ENCODE measurements at places on chromosomes 6 and 20.
A peak's percentile ranks its signal among the peaks of the same experiment; 100 is the strongest.

- DNase-seq: no peak
Observed at GRCh38 chr6:56845032-56845431, 109.9 kb upstream of the BEND6 start.

DNA sequence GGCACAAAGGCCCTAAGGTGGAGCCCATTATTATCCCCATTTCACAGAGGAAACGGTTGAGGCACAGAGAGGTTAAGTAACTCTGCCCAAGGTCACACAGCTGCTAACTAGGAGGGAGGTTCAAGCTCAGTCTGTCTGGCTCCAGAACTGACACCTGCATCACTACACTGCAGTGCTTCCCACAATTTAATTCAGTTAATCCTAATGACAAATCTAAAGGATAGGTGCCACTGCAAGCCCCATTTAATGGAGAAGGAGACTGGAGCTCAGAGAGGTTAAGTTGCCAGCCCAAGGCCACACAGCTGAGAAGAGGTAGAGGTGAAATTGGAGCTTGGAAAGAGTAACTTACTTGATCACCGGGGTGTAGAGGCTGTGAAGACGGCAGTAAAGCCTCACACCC, 148.8 kb downstream of the PREX1 start:
- DNase-seq: no peak

GRCh38 chr20:57407541-57407956, 16.4 kb downstream of the RBM38 start:
- DNase-seq: no peak

DNA sequence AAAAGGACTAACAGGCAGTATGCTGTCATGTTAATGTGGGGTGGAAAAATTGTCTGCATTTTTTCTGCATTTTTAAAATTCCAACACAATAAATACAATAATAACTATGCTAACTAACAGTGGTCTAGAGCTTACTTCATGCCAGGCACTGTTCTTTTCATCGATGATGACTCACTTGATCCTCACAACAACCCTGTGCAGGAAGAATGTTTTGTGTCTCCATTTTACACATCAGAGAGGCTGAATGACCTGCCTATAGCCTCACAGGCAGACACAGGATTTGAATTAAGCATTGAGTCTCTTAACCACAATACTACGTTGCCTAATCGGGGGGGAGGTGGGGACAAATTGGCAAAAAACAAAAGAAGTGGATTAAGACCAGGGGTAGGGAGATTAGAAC, 26.9 kb upstream of the FANCE start:
- peak; percentile 13 for DNase-seq

DNA sequence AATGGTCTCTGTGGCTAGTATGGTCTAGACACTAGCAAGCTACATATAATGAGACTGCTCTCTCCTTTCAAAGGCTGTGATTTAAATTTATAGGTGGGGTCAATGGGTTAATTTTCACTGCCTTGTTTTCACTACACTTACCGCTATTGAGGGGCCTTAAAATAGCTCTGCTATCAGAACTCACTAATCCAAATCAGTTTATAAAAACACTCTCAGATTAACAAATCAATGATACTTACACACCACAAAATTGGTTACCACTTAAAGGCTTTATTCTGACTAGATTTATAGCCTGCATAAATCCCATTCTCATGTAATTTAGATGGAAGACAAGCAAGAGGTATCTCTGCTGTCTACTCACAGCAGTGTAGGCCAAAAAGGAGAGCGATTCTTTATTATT, 313.0 kb upstream of the AGPAT4 start:
- no peak for DNase-seq

GRCh38 chr6:109007521-109007920, 87.1 kb downstream of the SESN1 start:
- DNase-seq: no peak

DNA sequence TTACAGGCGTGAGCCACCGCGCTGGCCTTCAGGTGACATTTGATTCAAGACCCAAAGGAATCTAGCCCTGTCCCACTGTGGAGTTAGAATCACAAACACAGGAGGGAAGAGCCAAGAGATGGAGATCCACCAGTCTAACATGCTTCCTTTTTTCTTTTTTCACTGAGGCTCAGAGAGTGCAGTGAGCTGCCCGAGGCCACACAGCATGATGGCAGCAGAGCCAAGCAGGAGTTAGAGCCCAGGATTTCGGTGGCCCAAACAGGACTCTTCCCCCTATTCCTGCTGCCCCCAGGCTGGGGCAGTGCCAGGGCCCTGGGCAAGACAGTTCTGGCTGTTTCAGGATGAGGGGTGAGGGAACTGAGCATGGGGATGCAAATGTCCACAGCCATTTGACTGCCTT, 8.1 kb upstream of the SPDEF start:
- no peak for DNase-seq

DNA sequence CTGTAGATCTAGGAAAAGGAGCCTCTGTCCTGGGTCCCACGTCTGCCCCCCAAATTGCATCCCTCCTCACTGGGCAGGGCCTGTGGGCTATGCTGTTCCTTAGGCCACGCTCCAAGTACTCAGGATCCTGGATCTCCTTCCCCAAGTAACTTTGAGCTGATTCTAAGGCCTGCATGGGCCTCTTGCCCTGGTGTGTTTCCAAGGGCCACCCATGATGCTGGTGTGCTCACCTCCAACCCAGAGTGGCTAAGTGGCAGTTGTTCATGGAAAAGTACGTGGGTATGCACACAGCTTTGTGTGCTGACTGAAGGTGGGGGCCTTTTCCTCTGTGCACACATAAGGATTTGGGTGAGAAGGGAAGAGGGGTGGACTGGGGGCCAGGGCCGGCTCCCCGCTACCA, 5.3 kb downstream of the GMPR start:
- DNase-seq: no peak

- no peak for DNase-seq
Observed at GRCh38 chr6:156450421-156450820, 326.8 kb upstream of the ARID1B start.

- DNase-seq: no peak
Observed at GRCh38 chr20:63642527-63643247, 10.5 kb downstream of the STMN3 start.

DNA sequence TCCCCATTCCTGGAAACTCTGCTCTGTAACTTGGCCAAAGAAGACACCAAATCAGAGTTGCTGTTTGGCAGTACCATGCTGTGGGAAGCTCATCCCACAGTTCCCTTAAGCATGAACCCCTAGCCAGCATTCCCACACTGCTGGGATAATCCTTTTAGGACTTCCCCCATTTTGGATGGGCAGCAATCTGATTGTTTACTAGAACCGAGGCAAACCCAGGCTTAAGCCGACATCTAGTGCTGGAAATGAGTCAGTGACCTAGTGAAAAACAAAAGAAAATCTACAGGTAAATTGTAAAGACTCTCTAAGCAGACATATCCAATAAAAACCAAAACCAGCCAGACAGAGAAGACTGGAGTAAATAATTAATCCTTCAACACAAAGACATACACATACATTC, 5.2 kb downstream of the DNAH8 start:
- DNase-seq: no peak

DNA sequence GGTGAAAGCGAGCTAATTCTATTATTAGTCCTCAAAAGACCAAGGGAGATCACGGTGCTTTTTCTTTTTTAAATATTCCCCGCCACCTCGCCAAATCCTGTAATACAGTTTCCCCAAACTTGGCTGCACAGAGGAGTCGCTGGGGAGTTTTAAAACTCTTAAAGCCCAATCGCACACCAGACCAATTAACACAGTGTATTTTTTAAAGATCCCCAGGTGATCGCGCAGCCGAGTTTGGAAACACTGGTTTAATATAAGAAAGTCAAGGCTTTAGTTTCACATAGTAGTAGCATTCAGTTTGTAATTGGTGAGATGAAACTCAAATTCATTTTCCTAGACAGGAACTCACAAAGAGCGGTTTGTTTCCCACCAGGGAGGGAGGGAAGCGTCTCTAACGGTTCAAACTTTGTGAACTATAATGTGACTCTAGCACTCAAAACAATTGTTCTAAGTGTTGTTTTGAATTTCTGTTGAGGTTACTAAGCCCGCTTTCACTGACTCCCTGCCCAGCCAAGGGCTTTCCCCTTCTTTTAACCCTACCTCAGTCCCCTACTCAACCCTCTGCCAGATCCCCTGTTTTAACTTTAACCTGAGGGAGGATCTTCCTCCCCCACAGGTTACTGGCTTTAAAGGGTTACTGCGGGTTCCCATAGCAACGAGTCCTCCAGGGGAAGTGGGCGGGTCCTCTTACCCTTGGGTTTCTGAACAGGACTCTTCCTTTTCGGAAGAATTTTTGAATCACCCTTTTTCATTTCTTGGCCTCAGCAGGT, 25.7 kb upstream of the BTBD3 start:
- peak; percentile 66 for DNase-seq

DNA sequence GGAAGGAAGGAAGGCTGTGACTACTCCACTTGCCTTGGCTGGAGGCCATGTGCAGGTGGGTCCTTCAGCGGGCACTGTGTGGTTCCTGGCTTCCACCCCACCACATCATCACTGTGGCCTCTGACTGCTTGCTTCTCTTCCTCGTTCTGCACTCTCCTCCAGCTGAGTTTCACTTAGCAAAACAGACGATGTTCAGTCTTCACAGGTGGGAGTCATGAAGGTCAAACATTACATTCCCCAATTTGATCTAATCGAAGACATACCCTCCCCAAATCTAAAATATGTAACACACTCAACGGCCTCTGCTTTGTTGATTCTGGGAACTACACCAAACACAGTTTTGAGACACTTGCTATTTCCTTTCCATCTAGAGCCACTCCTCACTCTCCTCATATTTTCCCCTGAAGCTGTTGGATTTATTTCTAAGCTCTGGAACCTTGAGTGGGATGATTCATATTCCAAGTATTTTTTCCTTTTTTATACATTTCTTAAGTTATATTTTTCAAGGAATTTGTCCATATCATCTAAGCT, 132.5 kb upstream of the FOXA2 start:
- no peak for DNase-seq

DNA sequence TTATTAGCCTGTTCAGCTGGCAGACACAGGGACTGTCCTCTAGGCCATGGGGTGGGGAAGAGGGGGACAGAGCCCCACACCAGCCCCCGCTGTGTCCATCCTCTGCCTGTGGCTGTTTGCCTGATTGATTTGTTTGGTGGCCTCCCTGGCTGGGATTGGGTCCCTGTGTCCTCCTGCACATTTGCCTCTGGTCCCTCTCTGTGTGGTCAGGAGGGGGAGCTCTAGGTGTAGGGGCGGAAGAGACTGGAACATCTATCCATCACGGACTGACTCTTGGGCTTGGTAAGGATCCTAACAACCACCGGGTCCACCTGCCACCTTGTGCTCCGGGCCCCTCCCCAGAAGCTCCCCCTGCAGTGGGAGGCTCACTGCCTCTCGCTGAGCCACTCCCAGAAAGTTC, 38.4 kb upstream of the CCDC167 start:
- DNase-seq: no peak

- DNase-seq: no peak
Observed at GRCh38 chr6:2715737-2716136, 35.0 kb downstream of the MYLK4 start.

DNA sequence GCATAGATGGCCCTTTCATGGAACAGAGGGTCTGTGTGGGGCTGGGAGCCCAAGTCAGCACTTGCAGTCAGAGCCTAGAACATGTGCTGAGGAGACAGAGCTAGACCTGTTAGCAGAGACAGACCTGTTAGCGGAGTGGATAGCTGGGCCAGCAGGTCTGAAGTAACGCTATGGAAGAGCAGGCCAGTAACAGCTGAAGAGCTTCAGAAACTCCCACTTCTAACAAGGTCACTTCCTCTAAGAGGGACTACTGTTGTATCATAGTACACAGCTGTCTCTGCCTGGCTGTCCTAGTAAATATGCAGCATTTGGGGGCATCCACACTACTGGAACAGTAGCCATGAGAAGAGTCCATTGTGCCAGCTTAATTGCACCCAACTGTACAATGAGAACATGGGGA, 41.2 kb upstream of the POLR1H start:
- no peak for DNase-seq

- no peak for DNase-seq
Observed at GRCh38 chr6:33160728-33161344, 31.4 kb downstream of the COL11A2 start.

DNA sequence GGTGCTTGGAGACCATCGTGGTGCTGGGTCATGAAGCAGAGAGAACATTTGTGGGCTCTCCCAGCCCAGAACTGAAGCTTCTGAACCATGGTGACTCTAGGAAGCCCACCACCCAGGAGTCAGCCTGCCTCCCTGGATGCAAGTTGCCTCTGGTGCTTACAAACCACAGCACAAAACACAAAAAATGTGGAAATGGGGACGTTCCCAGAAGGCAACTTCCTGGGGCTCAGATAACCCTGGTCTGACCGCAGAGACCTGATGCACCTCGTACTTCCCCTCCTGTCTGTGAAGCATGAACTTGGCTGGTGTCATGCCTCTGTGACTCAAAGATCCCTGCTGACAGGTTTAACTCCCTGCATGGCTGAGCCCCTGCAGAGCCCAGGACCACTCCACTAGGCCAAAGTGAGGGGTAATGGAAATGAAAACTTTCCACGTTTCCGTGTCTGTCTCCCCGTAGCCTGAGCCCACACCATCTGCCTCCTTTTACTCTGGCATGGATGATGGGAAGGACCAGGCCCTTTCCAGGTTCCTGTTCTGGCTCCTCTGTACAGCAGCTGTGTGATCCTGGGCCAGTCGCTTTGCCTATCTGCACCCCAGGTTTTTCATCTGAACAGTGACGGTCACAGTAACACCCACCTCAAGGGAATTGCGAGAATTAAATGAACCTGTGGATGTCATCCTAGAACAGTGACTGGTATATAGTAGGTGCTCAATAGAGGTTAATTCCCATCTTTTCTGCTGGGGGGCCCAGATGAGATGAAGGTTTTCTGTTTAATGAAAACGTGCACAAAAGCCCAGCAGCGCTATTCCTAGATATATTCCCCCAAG, 57.7 kb downstream of the PPP1R16B start:
- DNase-seq: no peak

DNA sequence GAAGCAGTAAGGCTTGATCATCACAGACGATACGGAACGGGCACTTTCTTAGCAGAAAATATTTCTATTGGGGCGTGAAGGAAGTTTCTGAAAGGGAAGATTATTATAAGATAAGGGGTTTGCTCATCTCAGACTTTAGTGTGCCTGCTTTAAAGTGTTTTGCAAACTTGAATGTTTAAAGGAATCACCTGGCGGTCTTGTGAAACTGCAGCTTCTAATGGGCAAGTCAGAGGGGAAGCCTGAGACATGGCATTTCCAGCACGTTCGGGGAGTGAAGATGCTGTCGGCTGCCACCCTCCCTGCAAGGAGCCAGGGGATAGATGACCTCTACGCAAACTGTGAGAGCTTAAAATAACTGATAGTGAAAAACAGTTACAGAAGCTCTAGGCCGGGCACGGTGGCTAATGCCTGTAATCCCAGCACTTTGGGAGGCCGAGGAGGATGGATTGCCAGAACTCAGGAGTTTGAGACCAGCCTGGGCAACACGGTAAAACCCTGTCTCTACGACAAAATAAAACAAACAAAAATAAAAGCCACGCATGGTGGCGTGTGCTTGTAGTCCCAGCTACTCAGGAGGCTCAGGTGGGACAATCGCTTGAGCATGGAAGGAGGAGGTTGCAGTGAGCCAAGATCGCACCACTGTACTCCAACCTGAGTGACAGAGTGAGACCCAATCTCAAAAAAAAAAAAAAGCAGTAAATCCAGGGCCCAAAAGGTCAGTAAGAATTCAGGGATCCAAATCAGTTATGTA, 2.3 kb upstream of the KIF16B start:
- no peak for DNase-seq

Data from NT2/D1 (cell line).